ENCODE measurements at places on chromosomes 11 and 22. TPM values are rescaled to one million over a fixed set of nuclear protein-coding genes. Genes with fewer than 3 reads are reported as not detected.

Gene MMP1
- total RNA-seq, result 3.5 TPM

Gene PIH1D2
- 1.3 TPM for total RNA-seq

Gene OR52L1
- total RNA-seq, result not detected

Gene RBMXL2
- not detected for total RNA-seq

Gene AIFM3
- total RNA-seq, result 0.56 TPM

Gene GPR137
- 16.0 TPM for total RNA-seq

Gene CCDC15
- 2.5 TPM for total RNA-seq

Gene SPINDOC
- total RNA-seq, result 16.1 TPM

Gene PHF21B
- total RNA-seq, result not detected

Gene RIMBP3B
- 0.14 TPM for total RNA-seq

Gene UPK2
- 0.56 TPM for total RNA-seq

Gene GSTT2B
- total RNA-seq, result 2.1 TPM

Gene PTPN5
- total RNA-seq, result not detected

Gene RIMBP3C
- total RNA-seq, result not detected

Gene TREH
- total RNA-seq, result not detected
